ENCODE measurements at places on chromosomes 3 and 15.

- H3K27me3 ChIP-seq, result no peaks in the 10 kb centered on the region
- no peak overlapping the region for H3K27ac ChIP-seq
- no peak overlapping the region for H3K4me3 ChIP-seq
- H3K36me3 ChIP-seq, result peaks cover 3% of the 10 kb centered on the region
- DNase-seq, result no peak
These were observed 356.7 kb upstream of the UMPS start for GRCh38 chr3:124373524-124373923.

GRCh38 chr15:94125156-94125555 is 106.2 kb upstream of the MCTP2 start:
- H3K27me3 ChIP-seq, result peaks cover 9% of the 10 kb centered on the region
- no peak overlapping the region for H3K4me3 ChIP-seq
- H3K27ac ChIP-seq, result no peak overlapping the region
- peaks cover 5% of the 10 kb centered on the region for H3K4me1 ChIP-seq
- no peak for DNase-seq
- H3K36me3 ChIP-seq, result peaks cover under 1% of the 10 kb centered on the region

- no peaks in the 10 kb centered on the region for H3K36me3 ChIP-seq
- peaks cover 31% of the 10 kb centered on the region for H3K4me1 ChIP-seq
- no peak overlapping the region for H3K27ac ChIP-seq
These were observed 2.2 kb upstream of the PRKCD start for GRCh38 chr3:53158765-53159155.

- peaks cover 45% of the 10 kb centered on the region for H3K4me1 ChIP-seq
- H3K4me3 ChIP-seq, result no peak overlapping the region
- no peaks in the 10 kb centered on the region for H3K36me3 ChIP-seq
- no peak overlapping the region for H3K27ac ChIP-seq
These were observed 176.7 kb downstream of the SMAD6 start for GRCh38 chr15:66878761-66879160.

GRCh38 chr15:84598250-84598649 is 2.6 kb upstream of the ZSCAN2 start:
- no peak overlapping the region for H3K27ac ChIP-seq
- H3K4me1 ChIP-seq, result peaks cover 27% of the 10 kb centered on the region
- no peaks in the 10 kb centered on the region for H3K36me3 ChIP-seq

DNA sequence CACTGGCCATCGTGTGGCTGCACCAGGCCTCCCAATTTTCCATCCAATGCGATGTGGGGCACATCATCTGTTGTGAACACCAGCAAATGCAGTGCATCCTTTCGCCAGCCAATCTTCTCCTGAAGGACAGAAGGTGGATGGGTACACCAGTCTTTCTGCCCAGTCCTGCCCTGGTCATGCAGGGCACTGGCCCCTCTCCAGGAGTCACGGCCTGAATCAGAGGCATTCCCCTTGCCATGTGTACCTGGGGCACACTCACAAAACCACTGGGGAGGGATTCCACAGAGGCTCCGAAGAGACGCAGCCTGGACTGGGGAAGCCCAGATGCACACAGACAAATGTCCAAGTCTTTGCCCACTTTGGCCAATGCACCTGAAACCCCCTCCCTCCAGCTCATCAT is 65.8 kb downstream of the ITGB5 start:
- H3K4me3 ChIP-seq, result no peak overlapping the region
- no peak overlapping the region for H3K27ac ChIP-seq
- peaks cover 43% of the 10 kb centered on the region for H3K36me3 ChIP-seq
- H3K27me3 ChIP-seq, result no peaks in the 10 kb centered on the region
- no peak for DNase-seq
- peaks cover 21% of the 10 kb centered on the region for H3K4me1 ChIP-seq

DNA sequence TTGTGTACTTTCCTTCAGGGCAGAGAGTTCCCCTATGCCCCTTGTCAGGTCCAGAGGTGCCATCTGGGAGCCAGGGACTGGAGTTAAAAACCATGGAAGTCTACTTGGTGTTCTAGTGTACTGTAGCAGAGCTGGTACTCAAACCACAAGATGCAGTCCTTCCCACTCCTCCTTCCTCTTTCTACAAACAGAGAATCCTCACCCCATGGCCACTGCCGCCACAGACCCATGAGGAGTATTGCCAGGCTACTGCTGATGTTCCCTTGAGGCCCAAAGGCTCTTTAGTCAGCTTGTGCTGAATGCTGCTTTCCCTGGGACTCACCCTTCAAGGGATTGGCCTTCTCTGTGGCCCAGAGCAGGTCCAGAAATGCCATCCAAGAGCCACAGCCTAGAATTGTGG is 229.2 kb upstream of the ZPLD1 start:
- DNase-seq, result no peak
- H3K4me3 ChIP-seq, result no peak overlapping the region
- no peaks in the 10 kb centered on the region for H3K36me3 ChIP-seq
- no peaks in the 10 kb centered on the region for H3K27me3 ChIP-seq
- no peak overlapping the region for H3K27ac ChIP-seq

DNA sequence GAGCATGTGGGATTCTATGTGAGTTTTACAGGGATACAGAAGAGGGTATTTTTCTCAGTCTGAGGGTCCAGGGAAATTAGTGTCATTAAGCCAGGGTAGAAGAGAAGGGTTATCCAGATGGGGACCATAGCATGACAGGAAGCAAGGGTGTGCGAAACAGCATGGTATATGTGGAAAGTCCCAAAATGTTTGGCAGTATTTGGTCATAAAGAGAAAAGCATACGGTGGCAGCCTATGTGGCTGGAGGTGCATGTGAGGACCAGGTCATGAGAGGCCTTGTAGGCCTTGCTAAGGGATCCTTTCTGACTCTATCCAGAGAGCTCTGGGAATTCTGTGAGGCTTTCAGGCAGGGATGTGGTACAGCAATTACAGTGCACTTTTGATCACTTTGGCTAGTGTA is 411.4 kb downstream of the AGBL1 start:
- no peaks in the 10 kb centered on the region for H3K36me3 ChIP-seq
- H3K4me1 ChIP-seq, result no peaks in the 10 kb centered on the region
- no peaks in the 10 kb centered on the region for H3K27me3 ChIP-seq
- no peak overlapping the region for H3K4me3 ChIP-seq
- H3K27ac ChIP-seq, result no peak overlapping the region

DNA sequence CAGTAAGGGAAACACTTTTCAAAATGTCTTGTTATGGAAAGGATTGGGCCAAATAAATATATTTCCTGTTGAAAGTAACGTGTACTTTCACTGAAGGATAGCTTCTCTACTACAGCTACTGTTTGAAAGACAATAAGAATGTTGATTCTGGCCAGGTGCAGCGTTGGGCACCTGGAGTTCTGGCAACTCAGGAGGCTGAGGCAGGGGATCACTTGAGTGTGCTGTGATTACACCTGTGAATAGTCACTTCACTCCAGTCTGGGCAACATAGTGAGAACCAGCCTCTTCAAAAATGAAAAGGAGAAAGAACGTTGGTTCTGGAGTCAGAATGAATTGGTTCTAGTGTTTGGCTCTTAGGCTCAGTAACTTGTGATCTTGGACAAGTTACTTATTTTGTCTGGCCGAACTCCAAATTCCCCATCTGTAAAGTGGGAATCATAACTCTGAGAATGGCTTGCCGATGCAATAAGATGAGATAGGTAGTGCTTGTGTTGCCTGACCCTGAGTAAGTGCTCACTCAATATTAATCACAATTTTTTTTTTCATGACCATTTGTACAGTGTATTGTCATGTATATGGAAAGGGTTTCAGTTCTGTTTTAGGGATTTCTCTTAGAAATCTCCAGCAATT is 310.8 kb downstream of the PTPRG start:
- H3K27me3 ChIP-seq, result no peaks in the 10 kb centered on the region
- no peak overlapping the region for H3K4me3 ChIP-seq
- no peak overlapping the region for H3K27ac ChIP-seq
- no peak for DNase-seq

- H3K36me3 ChIP-seq, result no peaks in the 10 kb centered on the region
- H3K27me3 ChIP-seq, result no peaks in the 10 kb centered on the region
- H3K4me1 ChIP-seq, result peaks cover 26% of the 10 kb centered on the region
- DNase-seq, result no peak
- H3K4me3 ChIP-seq, result peak overlapping the region; percentile 78
- H3K27ac ChIP-seq, result peak overlapping the region; percentile 80
These were observed 1.3 kb downstream of the DENND4A start for GRCh38 chr15:65790694-65791334.

- DNase-seq, result no peak
- H3K27me3 ChIP-seq, result no peaks in the 10 kb centered on the region
- H3K36me3 ChIP-seq, result no peaks in the 10 kb centered on the region
- H3K4me3 ChIP-seq, result no peak overlapping the region
- no peaks in the 10 kb centered on the region for H3K4me1 ChIP-seq
These were observed 224.2 kb upstream of the CHRNA7 start for GRCh38 chr15:31806106-31806505.
